ENCODE measurements at places on chromosomes 3 and 15. TPM values are rescaled to one million over a fixed set of nuclear protein-coding genes. Genes with fewer than 3 reads are reported as not detected.

DNA sequence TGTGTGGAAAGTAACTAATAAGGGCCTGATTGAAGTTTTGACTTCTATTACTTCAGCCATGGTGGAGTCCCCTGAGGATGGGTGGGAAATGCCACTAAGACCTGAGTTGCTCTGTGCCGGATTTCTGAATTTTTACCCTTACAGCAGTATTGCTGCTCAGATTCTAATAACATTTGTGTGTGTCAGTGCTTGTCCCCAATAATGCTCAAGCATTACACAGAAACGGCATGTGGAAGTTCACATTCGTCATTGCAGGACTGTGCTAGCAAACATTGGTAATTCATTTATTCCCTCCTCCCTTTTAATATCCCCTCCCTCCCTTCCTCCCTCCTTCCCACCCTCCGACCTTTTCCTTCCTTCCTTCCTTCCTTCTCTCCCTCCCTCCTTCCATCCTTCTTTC lies 484.5 kb upstream of the ONECUT1 start:
- DNase-seq: no peak

- DNase-seq: no peak
Observed at GRCh38 chr3:43343815-43344214, 57.5 kb downstream of the SNRK start.

DNA sequence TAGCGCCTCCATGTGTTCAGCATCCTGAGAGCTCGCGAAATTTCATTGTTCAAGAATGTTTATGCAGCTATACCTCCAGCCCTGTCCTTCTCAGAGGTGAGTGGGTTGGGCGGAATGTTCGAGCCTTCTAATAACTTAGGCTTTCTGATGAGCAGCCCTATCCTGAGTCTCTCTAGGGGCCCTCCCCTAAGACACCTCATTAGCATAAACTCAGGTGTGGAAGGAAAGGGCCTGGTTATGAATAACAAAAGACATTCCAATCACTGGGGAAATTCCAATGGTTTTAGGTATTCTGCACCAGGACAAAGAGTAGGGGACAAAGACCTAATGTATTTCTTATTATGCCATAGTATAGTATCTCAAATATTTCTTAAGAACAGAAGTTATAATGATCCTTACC lies 138.1 kb upstream of the PDZRN3 start:
- DNase-seq: no peak

- DNase-seq: no peak
Observed at GRCh38 chr15:70114221-70114620, 16.5 kb upstream of the TLE3 start.

DNA sequence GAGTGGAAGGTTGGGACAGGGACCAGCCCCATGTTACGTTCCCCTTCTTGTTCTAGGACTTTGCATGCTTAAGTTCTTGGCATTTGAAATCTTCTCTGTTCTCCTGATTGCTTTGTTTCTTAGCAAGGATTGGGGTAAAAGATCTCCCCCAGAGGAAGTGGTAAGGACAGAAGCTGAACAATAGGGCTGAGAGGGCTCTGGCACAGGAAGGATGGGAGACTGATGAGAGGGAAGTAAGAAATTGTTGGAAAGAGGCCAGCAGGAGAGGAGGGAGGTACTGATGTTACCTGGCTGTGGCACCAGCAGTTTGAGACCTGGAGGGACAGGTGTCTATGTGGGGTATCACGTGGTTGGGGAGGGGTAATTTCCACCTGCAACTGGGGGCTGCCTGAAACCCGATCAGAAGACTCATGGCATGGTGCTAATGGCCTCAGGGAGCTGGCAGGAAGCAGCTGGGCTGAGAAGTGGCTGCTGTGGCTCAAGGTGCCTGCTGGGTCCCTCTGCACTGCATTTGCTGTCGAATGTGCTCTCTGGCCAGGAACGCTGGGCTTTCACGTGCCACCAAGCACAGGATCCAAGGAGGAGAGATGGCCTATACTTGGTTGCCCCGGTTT lies 108.4 kb downstream of the LSM3 start:
- no peak for DNase-seq

- no peak for DNase-seq
Observed at GRCh38 chr3:58036293-58037032, 28.2 kb downstream of the FLNB start.

GRCh38 chr3:56456117-56456516 lies 12.2 kb downstream of the ERC2 start:
- no peak for DNase-seq

- no peak for DNase-seq
Observed at GRCh38 chr3:195093731-195094130, 177.2 kb downstream of the XXYLT1 start.

- peak; percentile 5 for DNase-seq
Observed at GRCh38 chr3:89851974-89852621, 744.7 kb downstream of the EPHA3 start.

- DNase-seq: no peak
Observed at GRCh38 chr3:54047568-54047967, 74.8 kb upstream of the CACNA2D3 start.

DNA sequence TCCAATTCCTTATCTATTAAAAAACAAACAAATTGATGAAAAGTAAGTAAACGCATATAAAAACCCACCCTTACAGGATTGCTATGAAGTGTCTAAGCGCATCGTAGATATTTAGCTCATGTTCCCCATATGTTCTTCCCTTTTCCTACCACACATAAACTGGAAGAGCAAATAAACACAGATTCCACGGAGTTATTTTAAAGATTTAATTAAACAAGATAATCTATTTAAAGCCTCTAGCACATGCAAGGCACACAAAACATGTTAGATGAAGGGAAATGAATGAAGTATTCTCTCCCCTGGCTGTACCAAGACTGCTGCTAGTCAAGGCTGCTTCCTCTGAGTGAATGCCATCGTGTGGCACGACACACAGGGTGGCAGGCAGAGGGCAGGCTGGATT lies 78.4 kb upstream of the FGF12 start:
- DNase-seq: no peak

- DNase-seq: no peak
Observed at GRCh38 chr3:168051070-168051469, 44.7 kb downstream of the GOLIM4 start.

DNA sequence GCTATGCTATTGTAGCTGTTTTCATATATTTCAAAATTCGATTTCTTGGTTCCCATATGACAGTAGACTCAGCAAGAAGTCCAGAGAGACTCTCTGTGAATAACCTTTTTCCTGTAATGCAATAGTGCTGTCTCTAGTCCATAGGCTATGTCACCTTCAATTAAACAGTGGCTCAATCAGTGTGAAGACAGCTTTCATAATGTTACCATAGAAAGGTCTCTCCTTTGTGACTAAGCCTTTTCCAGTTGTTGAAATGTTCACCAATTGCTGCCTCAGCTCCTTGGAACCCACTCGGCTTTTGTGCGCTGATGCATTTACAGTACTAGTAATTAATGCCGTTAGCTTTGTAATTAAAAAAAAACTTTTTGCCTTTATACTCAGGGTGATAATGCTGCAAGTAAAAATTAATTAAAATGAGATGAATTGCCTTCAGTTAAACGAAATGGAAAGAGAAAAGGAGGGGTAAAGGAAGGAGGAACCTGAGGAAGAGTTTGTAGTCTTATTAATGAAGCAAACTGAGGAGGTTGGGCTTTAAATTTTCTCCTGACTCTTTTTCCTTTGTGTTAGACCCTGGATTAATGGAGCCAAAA lies 214.8 kb downstream of the LSAMP start:
- no peak for DNase-seq

- no peak for DNase-seq
Observed at GRCh38 chr15:80272987-80273386, 21.0 kb upstream of the CTXND1 start.

The CSPG5 gene
- 0.09 TPM for total RNA-seq

The CPN2 gene
- not detected for total RNA-seq

The ADCY5 gene
- under 0.01 TPM for total RNA-seq

The ISLR gene
- 163 TPM for total RNA-seq

The CCR3 gene
- total RNA-seq: not detected
